ENCODE measurements at places on chromosomes 1 and 21.
A peak's percentile ranks its signal among the peaks of the same experiment; 100 is the strongest.

GRCh38 chr1:180521474-180522212, 19.3 kb upstream of the ACBD6 start:
- no peak for DNase-seq

DNA sequence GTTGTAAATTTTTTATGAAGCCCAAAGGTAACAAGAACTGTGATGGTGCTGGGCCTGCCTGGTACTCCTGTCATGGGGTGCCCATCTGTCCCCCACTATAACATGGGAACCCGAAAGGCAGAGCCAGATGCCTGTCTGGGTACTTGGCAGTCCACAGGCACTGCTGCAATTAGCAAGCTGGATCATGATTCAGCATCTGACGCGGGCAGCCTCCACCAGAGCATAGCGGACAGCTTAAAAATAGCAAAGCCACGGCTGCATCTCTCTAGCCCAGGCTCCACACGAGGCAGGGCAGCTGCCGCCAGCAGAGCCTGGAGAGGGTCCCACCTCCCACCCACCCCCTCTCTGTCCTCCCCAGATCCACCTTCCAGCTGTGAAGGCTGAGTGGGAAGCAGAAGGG, 22.9 kb downstream of the SUSD4 start:
- no peak for DNase-seq

DNA sequence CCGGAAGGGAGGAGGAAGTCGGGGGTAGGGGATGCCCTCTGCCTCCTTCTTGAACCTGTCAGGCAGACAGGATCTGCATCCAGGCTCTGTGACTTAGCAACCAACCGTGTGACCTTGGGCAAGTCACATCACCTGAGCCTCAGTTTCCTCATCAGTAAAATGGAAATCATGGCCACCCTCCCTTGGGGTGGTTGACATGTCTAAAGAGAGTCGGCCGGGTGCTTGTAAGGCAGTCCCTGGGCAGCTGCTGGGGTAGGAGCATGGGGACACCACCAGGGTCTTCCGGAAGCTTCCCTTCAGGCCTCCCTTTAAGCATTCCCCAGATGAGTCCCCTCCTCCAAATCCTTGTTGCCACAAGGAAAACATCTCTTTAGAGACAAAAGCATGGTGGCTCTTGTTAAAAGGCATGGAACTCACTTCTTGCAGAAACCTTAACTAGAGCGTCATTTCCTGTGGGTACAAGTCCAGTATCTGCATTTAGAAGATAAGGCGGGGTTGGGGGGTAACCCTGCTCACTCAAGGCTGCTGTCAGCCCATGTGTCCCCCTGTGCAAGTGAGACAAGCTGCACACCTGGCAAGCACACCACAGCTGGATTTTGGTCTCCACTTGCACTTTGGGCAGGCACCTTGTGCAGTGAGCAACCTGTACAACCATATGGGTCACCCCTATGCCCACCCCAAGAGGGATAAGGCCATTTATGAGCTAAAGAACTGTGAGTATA, 10.4 kb downstream of the CLCNKB start:
- DNase-seq = peak; percentile 94

- no peak for DNase-seq
Measured at GRCh38 chr1:188590641-188591040, 1761.9 kb downstream of the PLA2G4A start.

DNA sequence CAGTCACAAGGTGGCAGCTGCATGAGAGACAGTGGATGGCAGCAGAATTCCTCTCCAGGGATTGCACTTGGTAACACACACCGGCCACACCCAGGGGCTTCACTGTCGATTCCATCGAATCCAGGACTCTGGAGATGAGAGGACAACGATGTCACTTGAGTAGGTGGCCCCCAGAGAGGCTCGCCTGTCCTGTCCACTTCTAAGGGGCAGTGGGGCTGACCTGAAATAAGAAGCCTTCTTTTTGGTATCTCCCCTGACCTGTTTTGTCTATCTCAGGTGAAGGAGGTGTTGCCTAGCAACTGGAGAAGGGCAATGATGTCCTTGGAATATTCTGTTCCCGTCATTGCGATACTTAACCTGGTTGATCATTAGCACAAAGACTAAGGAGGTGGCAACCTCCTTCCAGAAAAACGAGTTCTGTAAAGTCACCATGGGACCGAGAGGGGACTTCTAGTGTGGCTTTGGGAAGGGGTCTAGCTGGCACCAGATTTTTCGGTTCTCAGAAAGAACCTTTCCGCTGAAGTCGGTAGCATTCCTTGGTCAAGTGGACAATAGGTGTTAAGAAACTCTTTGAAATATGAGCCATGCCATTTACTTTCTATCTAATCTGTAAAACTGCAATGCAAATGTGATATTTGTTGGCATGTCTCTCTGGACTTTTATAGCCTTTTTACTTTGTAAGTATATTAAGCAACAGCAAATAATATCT, 85.2 kb upstream of the TMPRSS2 start:
- DNase-seq = no peak

DNA sequence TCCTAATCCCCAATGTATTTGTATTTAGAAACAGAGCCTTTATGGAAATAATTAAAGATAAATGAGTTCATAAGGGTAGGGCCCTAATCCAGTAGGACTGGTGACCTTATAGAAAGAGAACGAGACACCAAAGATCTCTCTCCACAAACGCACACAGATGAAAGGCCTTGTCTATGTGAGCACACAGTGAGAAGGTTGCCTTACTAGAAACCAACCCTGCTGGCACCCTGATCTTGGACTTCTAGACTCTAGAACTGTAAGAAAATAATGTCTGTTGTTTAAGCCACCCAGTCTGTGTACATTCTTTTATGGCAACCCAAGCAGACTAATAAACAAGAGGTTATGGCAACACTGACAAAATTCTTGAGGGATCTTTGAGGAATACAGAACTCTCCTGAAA, 44.8 kb upstream of the PRDX6 start:
- no peak for DNase-seq

DNA sequence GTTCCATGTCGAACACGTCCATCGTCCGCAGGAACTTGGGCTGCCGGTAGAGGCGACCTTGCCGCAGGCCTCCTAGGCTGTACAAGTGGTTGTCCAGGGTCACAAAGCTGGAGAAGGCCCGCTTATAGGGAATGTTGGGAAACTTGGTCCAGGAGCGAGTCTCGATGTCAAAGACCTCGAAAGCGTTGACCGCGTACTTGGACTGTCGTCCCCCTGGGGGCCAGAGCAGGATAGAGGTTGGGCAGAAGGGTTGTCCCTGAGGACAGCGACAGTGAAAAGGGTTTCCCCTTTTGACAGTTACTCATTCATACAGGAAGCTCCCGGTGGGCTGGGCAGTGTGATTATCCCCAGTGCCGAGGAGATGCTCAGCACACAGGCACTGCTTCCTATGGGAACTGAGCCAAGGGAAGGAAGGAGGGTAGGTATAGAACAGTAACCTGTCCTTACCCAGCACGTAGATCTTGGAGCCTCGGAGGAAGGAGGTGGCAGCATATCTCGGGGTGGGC, 17.5 kb downstream of the KLHDC8A start:
- DNase-seq = no peak

- DNase-seq = no peak
Measured at GRCh38 chr1:147585640-147586383, 44.5 kb downstream of the BCL9 start.

DNA sequence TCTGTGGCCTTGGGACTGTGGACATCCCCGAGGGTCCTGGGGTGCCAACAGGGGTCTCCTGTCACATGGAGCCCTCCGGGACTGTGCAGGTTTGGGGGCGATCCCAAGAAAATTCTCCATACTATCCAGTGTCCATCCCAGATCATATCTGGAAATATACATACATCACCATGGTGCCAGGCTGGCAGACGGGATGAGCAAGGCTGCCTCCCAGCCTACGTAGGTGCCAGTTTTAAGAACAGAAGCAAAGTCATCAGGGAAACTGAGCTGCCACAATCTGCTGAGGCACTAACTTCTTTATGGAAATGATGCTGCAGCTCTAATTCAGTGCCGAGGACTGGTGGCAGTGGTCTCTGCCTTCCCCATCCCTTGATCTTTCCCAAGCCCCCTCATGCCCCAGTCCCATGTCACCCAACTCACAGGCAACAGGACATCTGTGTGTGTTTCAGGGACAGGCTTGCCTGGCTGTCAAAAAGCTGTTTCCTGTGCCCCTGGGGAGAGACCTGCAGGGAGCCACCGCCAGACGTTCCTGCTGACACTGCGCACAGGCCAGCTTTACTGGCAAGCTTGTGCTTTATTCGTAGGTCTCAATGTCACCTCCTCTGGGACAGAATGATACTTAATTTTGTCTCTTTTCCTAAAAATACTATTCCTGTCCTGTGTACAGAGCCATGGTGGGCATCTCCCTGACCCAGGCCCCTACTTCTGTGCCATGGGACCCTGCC, 15.5 kb downstream of the TEX35 start:
- no peak for DNase-seq

DNA sequence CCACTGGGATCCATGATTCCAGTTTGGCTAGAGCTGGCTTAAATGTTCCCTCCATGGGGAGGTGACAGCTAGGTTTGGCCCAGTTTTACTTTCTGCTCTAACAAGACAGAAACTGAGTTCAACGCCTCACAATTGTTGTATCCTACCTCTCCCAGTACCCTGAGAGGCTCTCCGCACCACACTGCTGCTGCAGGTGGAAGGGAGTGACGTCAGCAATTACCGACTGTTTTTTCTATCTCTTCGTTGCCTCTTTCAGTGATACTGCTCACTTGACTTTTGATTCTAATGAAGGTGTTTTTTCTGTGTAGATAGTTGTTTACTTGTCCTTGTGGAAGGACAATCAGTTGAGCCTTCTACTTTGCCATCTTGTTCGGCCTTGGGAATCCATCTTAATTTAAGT, 204.9 kb upstream of the DUSP10 start:
- no peak for DNase-seq

DNA sequence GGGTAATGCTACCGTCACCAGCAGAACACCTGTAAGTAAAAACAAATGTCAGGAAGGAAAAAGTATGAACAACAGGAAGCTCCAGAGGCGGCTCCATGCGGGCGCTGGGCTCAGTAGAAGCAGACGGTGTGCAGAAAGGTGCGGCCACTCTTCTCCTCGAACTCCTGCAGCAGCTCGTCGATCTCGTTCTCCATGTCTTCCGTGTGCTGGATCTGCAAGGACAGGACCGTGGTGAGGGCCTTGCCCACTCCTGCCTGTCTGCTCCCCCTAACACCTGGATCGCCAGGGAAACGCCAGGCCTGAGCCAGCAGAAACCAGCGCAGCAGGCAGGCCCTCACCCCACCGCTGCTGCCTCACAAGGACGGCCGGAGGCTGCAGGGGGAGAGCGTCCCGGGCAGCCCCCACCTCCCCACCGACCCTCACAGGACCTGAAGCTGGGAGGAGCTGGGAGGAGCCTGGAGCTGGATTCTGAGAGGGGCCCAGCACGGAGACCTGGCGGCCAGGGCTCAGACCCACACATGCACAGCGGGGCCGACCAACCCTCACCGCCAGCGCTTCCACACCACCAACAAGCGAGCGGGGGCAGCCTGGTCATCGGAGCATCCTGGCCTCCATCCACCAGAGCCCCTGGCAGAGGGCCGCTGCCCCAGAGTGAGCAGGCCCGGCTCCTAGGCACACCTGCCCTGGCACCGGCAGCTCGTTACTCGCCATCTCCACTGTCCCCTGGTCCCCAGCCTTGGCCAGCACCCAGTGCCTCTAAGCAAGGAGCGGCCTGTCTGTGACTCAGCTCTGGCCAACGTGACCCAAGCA, 1.7 kb upstream of the TMEM240 start:
- no peak for DNase-seq

DNA sequence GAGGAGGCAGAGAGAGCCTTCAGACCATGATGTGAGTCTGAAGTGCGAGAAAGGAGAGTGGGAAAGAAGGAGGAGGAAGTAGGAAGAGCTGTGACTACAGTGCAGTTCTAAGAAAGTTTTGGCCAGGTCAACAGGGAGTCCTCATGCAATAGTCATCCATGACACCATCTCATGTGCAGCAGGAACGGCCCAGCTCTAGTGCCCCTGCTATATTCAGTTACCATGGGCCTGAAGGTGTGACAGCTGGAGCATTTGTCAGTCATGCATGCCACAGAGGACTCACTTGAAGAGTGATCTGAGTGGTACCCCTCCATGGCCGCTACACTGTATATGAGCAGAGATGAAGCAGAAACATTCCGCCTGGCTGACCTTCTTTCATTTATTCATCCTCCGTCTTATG, 77.9 kb downstream of the OMA1 start:
- DNase-seq = no peak

- DNase-seq = no peak
Measured at GRCh38 chr1:231272173-231272572, 31.2 kb downstream of the GNPAT start.

DNA sequence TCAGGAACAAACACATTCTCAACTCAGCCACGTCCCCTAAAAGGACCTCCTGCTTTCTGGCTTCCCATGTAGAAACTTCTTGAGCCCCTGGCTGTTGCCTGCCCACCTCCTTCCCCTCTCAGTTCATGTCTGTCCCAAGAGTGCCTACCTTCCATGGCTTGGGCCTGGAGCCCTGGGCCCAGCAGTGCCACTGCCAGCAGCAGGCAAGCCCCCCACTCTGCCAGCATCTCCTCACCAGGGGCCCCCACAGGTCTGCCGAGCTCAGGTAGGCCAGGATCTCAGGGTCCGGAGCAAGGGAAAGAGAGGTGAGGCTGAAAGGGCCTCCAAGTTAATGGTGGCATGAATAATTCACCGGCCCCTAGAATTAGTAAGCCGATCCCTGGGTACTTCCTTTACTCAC, at the start of gene CDCP2:
TSS of gene CDCP2 (minus strand) at position 305 of the 400 bp plus-strand sequence. CDS start at position 227, 78 bp downstream.
- DNase-seq = no peak

- no peak for DNase-seq
Measured at GRCh38 chr1:228000836-228001563, 5.8 kb upstream of the WNT3A start.

- DNase-seq = no peak
Measured at GRCh38 chr1:12709696-12710095, 6.2 kb upstream of the AADACL3 start.

DNA sequence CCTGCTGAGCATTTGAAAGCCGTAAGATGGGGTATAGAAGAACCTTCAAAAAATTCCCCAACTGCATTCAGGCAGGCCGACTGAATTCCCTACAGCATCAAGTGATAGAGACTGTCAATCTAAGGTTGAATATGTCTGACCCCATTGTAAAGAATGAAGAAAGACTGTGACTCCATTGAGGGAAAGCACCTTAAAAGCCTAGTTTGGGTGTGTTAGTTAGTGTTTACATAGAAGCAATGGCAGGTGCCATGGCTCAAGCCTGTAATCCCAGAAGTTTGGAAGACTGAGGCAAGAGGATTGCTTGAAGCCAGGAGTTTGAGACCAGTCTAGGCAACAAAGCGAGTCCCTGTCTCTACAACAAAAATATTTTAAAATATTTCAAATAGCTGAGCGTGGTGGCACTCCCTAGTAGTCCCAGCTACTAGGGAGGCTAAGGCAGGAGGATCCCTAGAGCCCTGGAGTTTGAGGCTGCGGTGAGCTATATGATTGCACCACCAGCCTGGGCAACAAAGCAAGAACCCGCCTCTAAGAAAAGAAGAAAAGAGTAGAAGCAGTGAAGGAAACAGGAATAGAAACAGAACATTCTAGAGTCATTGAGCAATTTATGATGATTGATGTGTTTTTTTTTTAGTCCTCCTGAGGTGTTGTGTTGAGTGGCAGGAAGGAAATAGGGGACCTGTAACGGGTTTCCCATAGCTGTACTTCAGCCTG, 15.4 kb downstream of the POLR3GL start:
- DNase-seq = no peak
